Stimulated activated CD8-positive, alpha-beta memory T cell treated with anti-CD3 and anti-CD28 coated beads, Interleukin-4, amount 100 ng/mL, for 1 hour (primary cell): ENCODE measurements at places on chromosomes 2 and 18.

GRCh38 chr2:73830871-73831401, 2.2 kb downstream of the STAMBP start:
- DNase-seq: no peak

DNA sequence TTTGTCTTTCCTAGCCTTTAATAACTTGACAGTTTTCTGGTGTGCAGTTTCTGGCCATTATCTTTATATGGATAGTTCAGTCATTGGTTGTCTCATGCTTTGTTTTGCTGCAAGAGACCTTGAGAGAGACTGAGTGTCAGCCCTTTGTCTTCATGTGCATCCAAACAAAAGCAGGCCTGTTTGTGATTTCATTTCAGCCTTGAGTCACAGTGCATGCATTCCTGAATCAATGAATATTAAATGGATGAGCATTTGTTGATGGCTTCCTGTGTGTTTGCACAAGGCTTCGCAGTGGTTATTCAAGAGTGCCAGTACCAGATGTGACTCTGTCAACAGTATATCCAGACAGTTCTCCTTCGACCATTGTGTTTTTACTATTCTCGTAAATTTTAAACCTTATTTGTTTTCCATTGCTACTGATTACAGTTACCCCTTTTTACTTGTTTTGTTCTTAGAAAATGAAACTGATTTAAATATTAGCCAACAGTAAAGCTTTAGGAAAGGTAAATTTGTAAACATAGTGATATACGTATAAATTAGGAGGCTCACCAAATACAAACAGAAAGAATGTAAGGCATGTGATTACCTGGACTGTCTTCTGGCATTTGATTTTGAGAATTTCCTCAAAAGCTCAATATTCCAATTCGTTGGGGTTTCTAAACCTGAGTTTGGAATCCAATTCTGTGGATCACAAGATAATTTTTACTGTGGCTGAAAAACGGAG, 319.8 kb downstream of the CTNNA2 start:
- no peak for DNase-seq

DNA sequence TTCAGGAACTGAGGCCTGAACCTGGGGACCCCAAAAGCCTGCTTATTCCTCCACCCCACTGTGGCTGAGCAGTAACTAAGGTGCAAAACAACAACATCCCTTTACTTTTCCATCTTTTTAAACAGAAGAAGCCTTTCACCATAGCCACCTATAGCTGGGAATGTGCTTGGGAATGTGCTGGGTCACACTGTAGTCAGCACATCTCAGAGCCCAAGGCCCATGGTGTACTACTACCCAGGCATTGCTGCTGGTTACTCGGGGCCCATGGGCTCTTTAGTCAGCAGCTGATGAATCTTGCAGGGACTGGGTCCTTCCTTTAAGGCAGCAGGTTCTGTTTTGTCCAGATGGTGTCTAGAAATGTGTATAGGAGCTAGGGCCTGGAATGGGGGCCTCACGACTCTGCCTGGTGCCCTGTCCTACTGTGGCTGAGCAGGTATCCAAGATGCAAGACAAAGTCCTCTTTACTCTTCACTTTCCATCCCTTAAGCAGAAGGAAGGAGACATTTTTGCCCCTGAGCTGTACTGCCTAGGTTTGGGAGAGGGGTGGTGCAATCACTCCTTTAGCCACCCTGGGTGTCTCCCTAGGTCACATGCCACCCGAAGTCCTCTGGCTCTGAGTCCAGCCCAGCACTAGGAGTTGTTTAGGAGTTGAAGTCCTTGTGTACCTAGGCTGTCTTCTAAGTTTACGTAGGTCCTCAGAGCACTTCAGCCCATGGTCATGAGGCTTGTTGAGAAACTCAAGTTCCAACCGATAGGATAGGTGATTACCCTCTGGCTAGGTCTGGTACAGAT, 70.1 kb downstream of the OXER1 start:
- no peak for DNase-seq

DNA sequence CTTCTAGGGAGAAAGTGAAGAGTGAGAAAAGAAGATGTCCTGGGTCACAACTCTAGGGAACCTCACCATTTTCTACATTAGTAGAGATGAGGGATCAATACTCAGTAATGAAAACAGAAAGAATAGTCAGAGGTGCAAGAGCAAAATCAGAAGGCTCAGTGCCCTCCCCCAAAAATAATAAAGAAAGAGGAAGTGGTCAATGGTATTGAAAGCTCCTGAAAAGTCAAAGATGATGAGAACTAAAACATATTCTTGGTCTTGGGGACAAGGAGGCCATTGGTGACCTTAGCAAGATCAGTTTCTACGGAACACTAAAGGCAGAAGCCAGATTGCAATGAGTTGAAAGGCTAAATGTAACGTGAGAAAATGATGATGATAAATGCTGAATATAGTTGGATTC, 24.5 kb upstream of the MYO1B start:
- DNase-seq: no peak

DNA sequence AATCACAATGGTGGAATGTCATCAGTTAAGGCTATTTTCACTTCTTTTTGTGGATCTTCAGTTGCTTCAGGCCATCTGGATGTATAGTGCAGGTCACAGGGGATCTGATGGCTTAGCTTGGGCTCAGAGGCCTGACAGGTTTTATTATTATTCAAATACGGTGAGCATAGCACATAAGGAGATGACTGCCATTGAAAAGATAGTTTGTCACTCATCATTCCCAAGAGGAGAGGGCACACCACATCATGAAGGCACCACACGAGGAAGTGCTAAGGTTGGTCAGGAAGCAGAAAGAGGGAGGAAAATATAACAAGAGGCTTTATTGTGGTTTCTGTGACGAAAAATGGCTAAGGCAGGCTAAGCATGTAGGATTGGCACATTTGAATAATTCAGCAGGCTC, 131.4 kb downstream of the CD8B2 start:
- DNase-seq: no peak
